ENCODE measurements at places on chromosomes 7 and 10.
A peak's percentile ranks its signal among the peaks of the same experiment; 100 is the strongest.

DNA sequence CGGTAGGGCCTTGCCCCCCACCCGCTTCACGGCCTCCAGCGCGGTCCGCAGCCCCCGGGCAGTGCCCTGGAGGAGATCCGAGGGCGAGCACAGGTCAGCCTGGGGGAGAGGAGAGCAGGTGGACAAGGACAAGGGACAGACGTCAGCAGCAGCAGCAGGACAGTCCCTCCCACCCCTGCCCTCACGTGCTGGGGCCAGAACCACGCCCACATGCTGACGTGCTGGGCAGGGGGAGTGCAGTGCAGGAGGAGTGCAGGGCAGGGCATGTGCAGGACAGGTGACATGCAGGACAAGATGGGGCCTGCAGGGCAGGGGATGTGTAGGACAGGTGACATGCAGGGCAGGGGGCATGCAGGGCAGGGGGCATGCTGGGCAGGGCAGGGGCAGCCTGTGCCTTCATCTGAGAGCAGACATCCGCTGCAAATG, 1.5 kb upstream of the SAP25 start:
- DNase-seq = no peak

- DNase-seq = peak; percentile 89
Observed at GRCh38 chr7:155230169-155230593, 67.5 kb upstream of the INSIG1 start.

GRCh38 chr10:133180192-133180964, 20.4 kb downstream of the KNDC1 start:
- no peak for DNase-seq

- DNase-seq = no peak
Observed at GRCh38 chr7:2934211-2934731, 90.2 kb upstream of the GNA12 start.

DNA sequence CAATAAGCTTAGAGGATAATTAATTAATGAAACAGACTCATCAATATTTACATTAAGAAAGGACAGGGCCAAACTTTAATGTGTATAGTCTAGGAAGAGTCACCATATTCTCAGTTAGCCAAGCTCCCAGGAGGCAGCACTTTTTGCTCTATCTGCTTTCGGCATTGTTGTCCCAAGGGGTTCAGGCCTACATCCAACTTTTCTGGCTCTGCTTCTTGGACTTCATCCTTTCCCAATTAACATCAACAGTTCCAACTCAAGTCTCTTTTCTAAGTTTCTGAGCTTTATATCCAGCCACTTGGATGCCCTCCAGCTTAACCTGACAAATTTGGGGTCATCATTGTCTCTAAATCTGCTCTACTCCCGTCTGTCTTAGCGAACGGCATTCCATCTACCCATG, 42.8 kb downstream of the GLI3 start:
- no peak for DNase-seq

Data from HT-29 (cell line).